ENCODE measurements at places on chromosomes 16 and 17. TPM values are rescaled to one million over a fixed set of nuclear protein-coding genes. Genes with fewer than 3 reads are reported as not detected.

GRCh38 chr16:68605746-68606145 is 39.4 kb upstream of the CDH3 start:
- no peaks in the 10 kb centered on the region for H3K4me1 ChIP-seq
- DNase-seq: no peak
- H3K27ac ChIP-seq: no peak overlapping the region
- no peak overlapping the region for H3K4me3 ChIP-seq
- H3K36me3 ChIP-seq: no peaks in the 10 kb centered on the region

DNA sequence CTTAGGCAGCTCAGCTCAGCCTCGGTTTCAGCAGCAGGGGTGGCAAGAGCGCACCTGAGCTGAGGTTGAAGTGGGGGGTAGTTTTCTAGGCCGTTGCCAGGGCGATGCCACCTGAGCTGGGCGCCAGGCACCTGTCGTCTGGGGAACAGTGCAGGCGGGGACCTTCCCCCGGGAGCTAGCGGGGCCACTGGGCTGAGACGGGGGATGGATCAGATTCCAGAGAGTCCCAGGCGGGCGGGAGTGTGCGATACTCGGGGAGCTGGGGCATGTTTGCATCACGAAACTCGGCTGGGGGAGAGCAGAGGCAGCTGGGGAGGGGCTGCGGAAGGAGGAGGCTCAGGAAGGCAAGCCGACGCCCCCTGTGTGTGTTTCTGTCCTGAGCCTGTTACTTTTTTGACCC is 477 bp upstream of the CLDN9 start:
- H3K27me3 ChIP-seq: peaks cover 11% of the 10 kb centered on the region
- no peaks in the 10 kb centered on the region for H3K36me3 ChIP-seq
- H3K4me3 ChIP-seq: peak overlapping the region; percentile 68
- H3K4me1 ChIP-seq: peaks cover 79% of the 10 kb centered on the region

DNA sequence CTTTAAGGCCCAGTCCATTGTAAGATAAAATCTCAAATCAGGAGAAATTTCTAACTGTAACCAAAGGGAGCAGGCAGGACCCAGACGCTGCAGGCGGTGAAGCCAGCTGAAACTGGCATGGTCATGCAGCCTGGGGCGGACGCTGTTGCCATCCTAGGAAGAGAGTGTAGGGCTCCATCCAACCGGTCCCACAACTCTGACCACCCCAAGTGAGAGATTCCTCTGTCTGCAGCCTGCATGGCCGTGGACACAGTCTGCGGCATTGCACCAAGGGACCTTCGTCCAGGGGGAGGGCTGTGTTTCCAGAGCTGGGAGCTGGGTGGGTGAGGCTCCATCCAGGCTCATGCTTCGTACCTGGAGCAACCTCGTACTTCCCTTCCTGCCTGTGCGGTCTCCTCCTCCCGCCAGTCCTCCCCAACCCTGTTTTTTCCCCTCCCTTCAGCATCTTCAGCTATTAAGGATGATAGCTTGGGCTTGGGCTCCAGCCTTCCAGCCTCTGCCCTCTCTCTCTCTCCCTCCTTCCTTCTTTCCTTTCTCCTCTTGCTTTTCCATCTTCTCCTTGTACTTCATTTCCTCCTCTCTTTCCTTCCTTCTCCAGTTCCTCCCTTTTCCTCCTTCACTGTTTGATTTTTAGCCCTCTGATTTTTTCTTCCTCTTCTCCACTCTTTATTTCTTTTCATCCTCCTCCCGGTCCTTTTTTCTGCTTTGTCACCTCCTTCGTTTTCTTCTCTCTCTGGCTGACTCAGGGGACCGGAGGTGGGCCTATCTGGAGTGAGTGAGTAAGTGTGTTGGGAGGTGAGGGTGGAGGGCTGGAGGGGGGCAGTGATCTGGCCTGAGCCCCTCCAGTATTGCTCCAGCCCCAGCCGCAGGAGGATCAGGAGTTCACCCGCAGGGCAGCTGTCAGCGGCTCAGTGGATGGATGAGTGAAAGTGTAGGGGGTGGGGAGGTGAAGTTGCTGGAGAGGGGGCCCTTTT is 17.0 kb upstream of the LHX1 start:
- H3K4me1 ChIP-seq: peaks cover 43% of the 10 kb centered on the region
- no peak for DNase-seq
- H3K36me3 ChIP-seq: no peaks in the 10 kb centered on the region
- H3K27ac ChIP-seq: no peak overlapping the region
- H3K27me3 ChIP-seq: no peaks in the 10 kb centered on the region

DNA sequence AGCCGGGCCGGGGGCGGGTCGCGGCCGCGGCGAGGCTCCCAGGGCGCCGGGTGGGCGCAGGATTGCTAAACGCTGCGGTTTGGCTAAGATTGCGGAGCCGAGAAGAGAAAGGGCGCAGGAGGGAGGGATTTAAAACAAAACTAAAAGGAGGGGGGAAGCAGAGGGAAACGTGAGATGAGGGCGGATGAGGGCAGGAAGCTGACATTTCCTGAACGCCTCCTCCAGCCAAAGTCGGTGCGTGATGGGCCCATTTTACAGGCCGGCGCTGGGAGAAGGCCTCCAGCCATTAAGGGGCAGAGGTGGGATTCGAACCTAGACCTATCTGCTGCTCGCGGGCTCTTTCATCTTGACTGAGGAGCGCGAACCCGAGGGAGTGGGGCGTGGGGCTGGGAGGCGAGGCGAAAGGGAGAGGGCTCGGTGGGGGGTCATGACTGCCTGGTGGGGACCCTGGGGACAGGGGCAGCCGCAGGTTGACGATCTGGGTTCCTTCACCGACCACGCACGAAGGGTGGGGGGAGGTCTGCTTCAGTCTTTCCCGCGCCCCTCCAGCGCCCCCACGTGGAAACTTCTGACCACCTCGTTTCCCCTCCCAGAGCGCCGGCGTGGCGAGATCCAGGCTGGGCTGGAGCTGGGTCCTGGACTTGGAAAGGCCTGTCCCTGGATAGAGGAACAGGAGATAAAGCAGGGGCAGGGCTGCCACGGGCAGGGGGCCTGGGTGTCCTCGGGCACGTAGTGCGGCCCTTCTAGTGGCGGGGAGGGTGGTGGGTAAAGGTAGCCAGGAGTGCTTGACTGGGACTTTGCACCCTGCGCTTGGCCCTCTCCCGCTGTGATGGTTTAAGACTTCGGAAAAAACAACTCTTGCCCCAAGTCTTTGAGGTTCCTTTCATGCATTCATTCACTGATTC is 3.8 kb upstream of the TAC4 start:
- peak; percentile 85 for DNase-seq
- H3K27ac ChIP-seq: no peak overlapping the region
- peaks cover 19% of the 10 kb centered on the region for H3K4me1 ChIP-seq
- no peaks in the 10 kb centered on the region for H3K36me3 ChIP-seq
- peaks cover 30% of the 10 kb centered on the region for H3K27me3 ChIP-seq
- H3K4me3 ChIP-seq: peak overlapping the region; percentile 72

- no peak overlapping the region for H3K4me3 ChIP-seq
- peaks cover 7% of the 10 kb centered on the region for H3K4me1 ChIP-seq
- no peaks in the 10 kb centered on the region for H3K27me3 ChIP-seq
- no peak overlapping the region for H3K27ac ChIP-seq
Observed at GRCh38 chr17:15957608-15958307, 12.8 kb downstream of the ADORA2B start.

DNA sequence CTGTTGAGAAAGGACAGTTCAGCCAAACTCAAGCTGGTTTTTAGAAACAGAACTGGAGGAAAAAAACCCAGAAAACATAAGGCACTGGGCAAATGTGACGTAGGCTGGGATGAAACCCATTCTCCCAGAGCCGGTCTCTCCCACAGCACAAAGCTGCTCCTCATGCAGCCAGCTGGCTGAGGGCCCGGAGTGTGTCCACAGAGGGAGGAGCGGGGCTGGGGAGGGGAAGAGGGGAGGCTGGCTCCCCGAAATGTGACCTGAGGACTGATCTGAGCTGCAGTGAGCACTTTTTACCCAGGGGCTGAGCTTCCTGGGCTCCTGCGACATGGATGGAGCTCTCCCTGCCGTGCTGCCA is 20.8 kb downstream of the FOXF1 start:
- DNase-seq: no peak
- H3K4me3 ChIP-seq: no peak overlapping the region
- H3K4me1 ChIP-seq: 0 out of 2 replicates have a peak, but pooled peaks cover 3% of the 10 kb centered on the region
- 0 out of 2 replicates have a peak overlapping the region, but pooled peaks have one; percentile 42 for H3K27ac ChIP-seq
- H3K36me3 ChIP-seq: no peaks in the 10 kb centered on the region

DNA sequence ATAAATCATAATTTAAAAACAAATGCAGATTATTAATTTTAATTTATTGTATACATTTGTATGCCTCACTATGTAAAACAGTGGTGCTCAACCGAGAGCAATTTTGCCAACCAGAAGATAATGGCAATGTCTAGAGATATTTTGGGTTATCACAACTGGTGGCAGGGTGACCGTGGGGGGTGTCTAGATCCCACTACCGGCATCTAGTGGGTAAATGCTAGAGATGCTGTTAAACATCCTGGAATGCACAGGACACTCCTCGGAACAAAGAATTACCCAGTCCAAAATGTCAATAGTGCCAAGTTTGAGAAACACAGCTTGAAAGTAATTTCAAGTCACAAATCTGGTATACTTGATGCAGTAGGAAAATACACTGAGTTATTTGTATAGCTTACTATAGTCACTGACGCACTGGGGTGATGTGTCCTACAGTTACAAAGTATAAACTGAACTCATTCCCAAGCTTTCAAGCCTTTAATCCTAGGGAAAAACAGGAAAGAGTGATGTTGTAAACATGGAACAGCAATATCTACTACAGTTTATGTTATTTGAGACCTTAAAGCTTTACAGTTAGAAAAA is 133.5 kb downstream of the BRIP1 start:
- no peaks in the 10 kb centered on the region for H3K4me1 ChIP-seq
- H3K36me3 ChIP-seq: no peaks in the 10 kb centered on the region
- H3K4me3 ChIP-seq: no peak overlapping the region

GRCh38 chr16:64841482-64841881 is 280.4 kb downstream of the CDH11 start:
- DNase-seq: peak; percentile 13
- H3K36me3 ChIP-seq: no peaks in the 10 kb centered on the region
- no peaks in the 10 kb centered on the region for H3K27me3 ChIP-seq
- H3K27ac ChIP-seq: no peak overlapping the region
- no peaks in the 10 kb centered on the region for H3K4me1 ChIP-seq

DNA sequence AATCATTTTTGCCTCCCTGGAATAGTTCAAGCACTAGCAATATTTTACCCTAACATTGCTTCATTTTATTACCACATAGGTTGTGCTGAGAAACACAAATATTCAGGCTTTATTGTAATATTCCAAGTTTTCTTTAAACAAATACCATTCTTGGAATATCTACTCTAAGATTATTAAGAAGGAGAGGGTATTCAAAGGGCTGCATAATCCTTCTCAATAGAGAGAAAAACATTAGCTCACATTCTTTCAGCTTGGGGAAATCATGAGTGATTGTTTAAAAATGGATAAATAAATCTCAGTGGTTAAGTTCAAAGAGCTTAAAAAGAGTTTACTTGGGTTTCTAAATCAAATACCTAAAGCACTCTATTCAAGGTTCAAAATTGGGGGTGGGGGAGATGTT is 111.9 kb upstream of the CORO6 start:
- H3K27ac ChIP-seq: no peak overlapping the region
- H3K4me3 ChIP-seq: no peak overlapping the region
- no peaks in the 10 kb centered on the region for H3K36me3 ChIP-seq
- H3K4me1 ChIP-seq: no peaks in the 10 kb centered on the region

C17orf78 gene
- total RNA-seq: not detected

ZNF263 gene
- 53.6 TPM for total RNA-seq

RCVRN gene
- not detected for total RNA-seq

MILR1 gene
- not detected for total RNA-seq

GNGT2 gene
- total RNA-seq: 0.42 TPM

CLDN7 gene
- 117 TPM for total RNA-seq
